ENCODE measurements at places on chromosomes 1 and 21. TPM values are rescaled to one million over a fixed set of nuclear protein-coding genes. Genes with fewer than 3 reads are reported as not detected.

CLDN19 gene
- not detected for polyA plus RNA-seq

FBLIM1 gene
- polyA plus RNA-seq = 143 TPM

KIAA1614 gene
- polyA plus RNA-seq = 3.6 TPM

NPHS2 gene
- not detected for polyA plus RNA-seq

ZNF648 gene
- not detected for polyA plus RNA-seq

CLCA2 gene
- polyA plus RNA-seq = 0.65 TPM

FCGR3A gene
- polyA plus RNA-seq = not detected

C8A gene
- not detected for polyA plus RNA-seq

RNU1-3 gene
- not detected for polyA plus RNA-seq

CD244 gene
- not detected for polyA plus RNA-seq

ZNF683 gene
- polyA plus RNA-seq = not detected

CD84 gene
- polyA plus RNA-seq = not detected

STIL gene
- polyA plus RNA-seq = 6.4 TPM

AMY1B gene
- polyA plus RNA-seq = not detected

CELA3B gene
- not detected for polyA plus RNA-seq

LDLRAD1 gene
- not detected for polyA plus RNA-seq

HTR6 gene
- not detected for polyA plus RNA-seq

KRTAP12-2 gene
- polyA plus RNA-seq = not detected

F13B gene
- not detected for polyA plus RNA-seq

IRF6 gene
- 1.0 TPM for polyA plus RNA-seq

BRDT gene
- not detected for polyA plus RNA-seq

LYPD8 gene
- not detected for polyA plus RNA-seq
